Activated T-cell treated with anti-CD3 and anti-CD28 coated beads, Interleukin-2, amount 50 U/mL, for 72 hours (primary cell): ENCODE measurements at places on chromosomes 11 and 22. TPM values are rescaled to one million over a fixed set of nuclear protein-coding genes. Genes with fewer than 3 reads are reported as not detected.

DNA sequence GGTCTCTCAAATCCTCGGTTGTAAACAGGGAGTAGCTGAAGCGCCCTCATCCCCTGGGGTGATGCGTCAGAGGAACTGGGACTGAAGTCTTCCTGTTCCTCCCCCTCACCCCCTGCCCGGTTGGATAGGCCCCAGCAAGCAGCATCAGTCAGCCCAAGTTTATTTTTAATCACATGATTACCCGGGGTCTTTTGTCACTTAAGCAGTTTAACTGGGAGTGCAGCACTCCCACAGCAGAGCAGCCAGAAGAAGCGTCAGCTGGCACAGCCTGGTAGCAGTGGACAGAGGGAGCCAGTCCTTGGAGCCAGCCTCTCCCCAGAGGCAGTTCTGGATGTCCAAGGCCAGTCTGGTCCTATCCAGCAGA lies 342.1 kb downstream of the CTTN start:
- DNase-seq: no peak

GRCh38 chr22:35392357-35392756 lies 7.6 kb upstream of the MCM5 start:
- no peak for DNase-seq

DNA sequence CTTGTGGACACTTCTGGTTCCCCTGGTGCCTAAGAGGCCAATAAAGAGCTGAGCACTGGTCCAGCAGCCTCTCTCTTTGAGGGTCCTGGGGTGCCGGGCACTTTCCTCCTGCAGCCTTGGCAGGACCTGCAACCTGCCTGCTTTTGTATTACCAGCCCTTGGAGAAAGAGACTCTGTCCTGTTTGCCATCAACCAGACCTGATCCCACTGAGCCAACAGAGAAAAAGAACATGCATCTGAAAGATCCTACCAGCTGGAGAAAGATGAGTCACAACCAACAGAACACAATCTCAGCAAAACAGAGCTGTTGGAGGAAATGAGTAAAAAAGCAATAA lies 321.0 kb downstream of the DDX10 start:
- DNase-seq: no peak

SRPRA gene
- 118 TPM for total RNA-seq

DNA sequence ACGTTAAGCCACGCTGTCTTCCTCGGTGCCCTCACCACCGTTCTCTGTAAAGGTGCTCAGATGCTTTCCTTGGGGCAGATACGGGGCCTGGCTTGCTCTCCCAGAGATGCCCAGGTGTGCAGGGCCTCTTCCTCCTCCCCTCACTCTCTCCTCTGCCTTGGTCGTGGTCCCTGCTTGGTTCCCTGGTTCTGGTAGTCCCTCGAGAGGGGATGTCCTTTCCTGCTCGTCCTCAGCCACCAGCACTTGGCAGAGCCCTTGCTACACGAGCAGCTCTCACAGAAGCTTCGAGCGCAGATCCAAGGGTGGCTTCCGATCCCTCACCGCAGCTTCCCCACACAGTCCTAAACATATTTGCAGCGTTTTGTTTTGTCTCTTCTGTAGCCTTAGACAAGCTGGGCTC lies 298.8 kb downstream of the TBC1D22A start:
- no peak for DNase-seq

CHADL gene
- 1.4 TPM for total RNA-seq

LRRC4C gene
- not detected for total RNA-seq

GRCh38 chr11:2525941-2526807 lies 81.4 kb downstream of the KCNQ1 start:
- no peak for DNase-seq

NNMT gene
- not detected for total RNA-seq

- DNase-seq: peak; percentile 69
These were observed at the start of gene GRAP2 for GRCh38 chr22:39900306-39901227. Gene GRAP2 (plus strand): TSS chr22:39901084. CDS start chr22:39947107, 46,023 bp downstream.

- peak; percentile 36 for DNase-seq
These were observed 102.9 kb downstream of the USP35 start for GRCh38 chr11:78291503-78292108.

MIAT gene
- 113 TPM for total RNA-seq

TRIM29 gene
- total RNA-seq: not detected

GRCh38 chr11:1556278-1556902 lies 15.7 kb downstream of the DUSP8 start:
- no peak for DNase-seq

- DNase-seq: no peak
These were observed 18.3 kb upstream of the TMPRSS4 start for GRCh38 chr11:118058311-118059245.

DNA sequence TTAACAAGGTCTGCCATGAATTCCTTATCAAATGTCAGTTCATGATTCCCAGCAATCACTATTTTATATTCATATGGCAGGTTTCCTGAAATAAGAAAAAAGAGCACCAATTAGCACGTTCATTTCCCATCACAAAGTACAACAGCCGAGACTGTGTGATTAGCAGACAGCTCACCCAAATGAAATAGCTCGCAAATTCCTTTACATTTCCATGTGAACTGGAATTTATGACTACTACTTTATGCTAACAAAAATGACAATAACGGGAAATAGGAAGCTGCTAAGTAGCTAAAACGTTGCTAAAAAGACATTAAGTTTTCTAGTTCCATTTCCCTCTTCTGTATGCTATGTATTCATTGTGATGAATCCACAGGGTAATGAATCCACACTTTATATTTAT lies 90.7 kb downstream of the MPPED2 start:
- DNase-seq: no peak

CAPN5 gene
- total RNA-seq: 1.1 TPM

BET1L gene
- total RNA-seq: 76.8 TPM

- DNase-seq: no peak
These were observed 30.8 kb upstream of the POU2AF1 start for GRCh38 chr11:111409915-111410314.

DNA sequence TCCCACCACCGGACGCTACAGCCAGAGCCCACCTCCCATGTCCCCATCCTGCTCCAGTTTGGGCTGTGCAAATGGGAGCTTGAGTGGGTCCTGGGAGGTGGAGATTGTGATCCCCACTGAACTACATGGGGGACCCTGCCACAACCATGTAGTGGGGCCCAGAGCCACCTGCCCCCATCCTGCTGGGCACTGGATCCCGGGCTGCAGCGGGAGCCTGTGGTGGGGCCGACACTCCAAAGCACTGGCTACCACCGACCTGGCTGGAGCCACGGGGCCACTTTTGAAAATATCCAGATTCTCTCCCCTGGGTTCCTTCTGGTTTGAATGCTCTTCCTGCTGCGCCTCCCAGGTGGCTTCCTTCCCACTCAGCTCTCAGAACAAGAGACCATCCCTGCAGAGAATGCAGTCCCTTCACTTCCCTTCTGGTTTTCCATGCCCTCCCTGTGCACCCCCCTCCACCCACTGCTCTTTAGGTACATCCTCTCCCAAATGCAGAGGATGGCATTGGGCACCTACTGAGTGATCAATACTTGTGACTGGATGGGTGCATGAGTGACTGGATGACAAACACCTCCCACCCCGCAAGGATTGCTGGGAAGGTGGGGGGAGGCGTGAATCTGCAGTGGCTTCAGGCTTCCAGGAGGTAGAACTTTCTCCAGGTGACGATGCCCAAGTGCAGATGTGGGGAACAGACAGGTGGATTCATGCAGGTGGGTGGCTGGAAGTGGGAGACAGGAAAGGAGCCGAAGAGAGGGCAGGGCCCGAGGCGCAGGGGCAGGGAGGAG lies 846 bp upstream of the UNC93B1 start:
- DNase-seq: no peak

GRCh38 chr11:27390318-27391295 lies 27.6 kb upstream of the CCDC34 start:
- DNase-seq: no peak

GRCh38 chr22:36644333-36644757 lies 59.2 kb downstream of the CACNG2 start:
- peak; percentile 21 for DNase-seq

GRCh38 chr11:1670905-1671371 lies 26.1 kb upstream of the KRTAP5-6 start:
- DNase-seq: no peak

DNA sequence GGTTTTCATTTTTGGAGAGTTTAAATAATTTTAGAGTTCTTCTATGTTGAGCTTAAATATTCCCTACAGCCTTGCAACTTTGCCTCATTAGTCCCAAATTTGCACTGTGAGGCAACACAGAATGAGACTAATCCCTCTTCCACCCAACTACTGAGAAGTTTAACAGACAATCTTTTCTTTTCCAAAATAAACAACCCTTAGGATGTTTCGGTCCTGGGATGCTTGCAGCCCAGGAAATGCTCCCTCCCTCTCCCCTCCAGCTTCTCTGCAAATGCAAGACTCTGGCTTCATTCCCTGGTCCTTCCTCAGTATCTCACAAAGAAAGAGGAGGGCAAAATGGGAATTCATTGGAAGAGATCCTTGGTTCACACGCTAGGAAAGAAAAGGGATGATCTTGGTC lies 222.5 kb downstream of the ST3GAL4 start:
- DNase-seq: no peak

NXPE4 gene
- total RNA-seq: not detected

MYO7A gene
- 0.29 TPM for total RNA-seq

DNA sequence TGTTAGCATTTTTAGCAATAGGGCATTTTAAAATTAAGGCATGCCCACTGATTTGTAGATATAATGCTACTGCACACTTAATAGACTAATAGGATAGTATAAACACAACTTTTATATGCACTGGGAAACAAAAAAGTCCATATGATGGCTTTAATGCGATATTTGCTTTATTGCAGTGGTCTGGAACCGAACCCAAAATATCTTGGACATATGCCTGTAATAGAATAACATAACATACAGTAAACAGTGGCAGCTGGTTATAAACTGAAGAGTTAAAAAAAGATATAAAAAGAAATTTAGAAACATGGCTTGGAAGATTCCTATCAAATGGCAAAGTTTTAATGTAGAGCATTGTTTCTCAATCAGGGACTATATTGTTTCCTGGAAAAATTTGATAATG lies 111.9 kb downstream of the KIF18A start:
- no peak for DNase-seq

DNA sequence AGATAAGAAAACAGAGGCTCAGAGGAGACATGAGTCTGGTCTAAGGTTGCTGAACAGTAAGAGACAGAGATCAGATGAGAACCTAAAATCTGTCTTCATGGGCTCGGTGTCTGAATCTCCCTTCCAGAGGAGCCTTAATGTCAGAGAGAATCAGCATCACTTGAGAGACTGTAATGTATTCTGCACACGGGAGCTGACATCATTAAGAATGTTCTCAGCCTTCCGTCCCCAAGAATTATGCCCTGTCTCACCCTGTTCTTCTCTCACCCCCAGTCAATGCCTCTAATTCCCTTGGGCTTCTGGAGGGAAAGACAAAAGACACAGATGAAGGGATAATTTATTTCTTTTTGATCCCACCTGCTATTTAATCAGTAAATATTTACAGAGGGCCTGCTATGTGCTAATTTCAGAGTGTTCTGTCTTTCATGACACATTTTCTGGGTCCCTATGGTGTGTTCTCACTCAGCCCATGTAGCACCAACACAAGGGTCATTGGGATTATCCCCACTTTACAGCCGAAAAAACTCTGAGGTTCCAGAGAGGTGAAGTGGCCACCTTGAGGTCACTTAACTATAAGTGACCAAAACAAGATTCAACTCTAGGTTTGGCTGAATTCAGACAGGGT lies 61.8 kb downstream of the CD82 start:
- DNase-seq: no peak

- no peak for DNase-seq
These were observed 3.2 kb upstream of the KRTAP5-10 start for GRCh38 chr11:71562120-71562519.
